ENCODE measurements at places on chromosomes 16 and 17.
A peak's percentile ranks its signal among the peaks of the same experiment; 100 is the strongest.

DNA sequence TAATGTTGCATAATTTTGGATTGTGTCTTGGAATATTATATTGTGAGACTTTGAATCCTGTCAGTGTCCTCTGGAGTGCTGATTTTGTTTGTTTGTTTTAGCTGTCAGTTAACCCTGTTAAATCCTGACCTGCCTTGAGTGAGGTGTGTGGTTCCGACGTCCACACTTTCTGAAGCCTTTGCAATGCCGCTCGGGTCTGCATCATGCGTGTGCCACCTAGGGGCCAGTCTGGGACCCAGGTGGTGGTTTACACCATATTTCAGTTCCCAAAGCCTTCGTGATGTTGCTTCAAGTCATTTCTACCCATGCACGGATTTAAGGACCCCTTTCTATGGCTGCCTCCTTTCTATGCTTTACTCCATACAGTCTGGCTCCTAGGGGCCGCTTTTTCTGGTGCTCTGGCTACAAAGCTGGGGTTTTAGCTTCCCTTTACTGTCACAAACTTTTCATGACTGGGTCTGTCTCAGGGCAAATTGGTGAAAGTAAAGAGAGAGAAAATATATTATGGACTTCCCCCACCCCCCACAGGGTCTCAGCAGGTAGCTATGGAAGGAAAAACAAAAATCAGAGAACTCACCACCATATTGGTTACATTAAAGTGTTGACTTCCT, 11.4 kb upstream of the OR4D1 start:
- DNase-seq, result no peak

DNA sequence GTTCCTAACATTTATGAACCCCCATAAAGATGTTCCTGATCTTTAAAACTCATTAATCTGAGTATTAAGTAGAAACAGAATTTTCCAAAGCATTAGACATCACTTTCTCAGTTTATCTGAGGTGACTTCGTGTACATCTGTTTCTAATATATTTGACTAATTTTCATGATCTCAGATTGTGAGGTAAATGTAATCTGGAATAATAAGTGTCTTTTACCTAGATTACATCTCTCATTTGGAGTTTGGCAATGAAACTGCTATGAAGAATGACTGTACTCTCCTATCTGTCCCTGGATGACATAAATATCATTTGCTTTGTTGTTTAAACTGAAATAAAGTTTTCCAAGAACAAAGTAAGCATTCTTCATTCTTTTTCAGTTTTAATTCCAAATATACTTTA, 55.3 kb downstream of the GDPD1 start:
- no peak for DNase-seq

GRCh38 chr17:47712330-47713023, 18.5 kb downstream of the TBKBP1 start:
- DNase-seq, result no peak

- DNase-seq, result no peak
Measured at GRCh38 chr16:31529937-31530312, 2.2 kb downstream of the AHSP start.

- DNase-seq, result peak; percentile 61
Measured at GRCh38 chr17:56786989-56787482, 46.7 kb downstream of the C17orf67 start.

GRCh38 chr17:43118679-43119615, 6.2 kb downstream of the BRCA1 start:
- peak; percentile 20 for DNase-seq

DNA sequence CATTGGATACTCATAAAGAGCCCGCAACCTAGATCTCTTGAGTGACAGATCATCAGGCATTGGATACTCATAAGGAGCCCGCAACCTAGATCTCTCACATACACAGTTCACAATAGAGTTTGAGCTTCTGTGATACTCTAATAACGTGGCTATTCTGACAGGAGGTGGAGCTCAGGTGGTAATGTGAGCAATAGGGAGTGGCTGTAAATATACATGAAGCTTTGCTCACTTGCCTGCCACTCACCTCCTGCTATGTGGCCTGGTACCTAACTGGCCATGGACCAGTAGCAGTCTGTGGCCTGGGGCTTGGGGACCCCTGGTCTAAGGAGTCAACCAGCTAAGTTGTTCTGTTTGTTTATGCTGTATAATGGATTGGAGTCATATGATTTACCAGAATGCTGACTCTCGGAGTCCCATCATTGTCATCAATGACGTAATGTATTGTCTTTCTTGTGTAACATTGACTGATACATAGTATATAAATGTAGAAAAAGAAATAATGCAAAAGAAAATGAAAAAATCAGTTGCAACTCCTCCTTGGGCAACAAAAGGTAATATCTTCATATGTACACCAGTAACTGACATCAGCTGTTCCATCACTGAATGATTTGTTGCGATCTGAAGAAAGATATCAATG, 17.5 kb downstream of the ABCA9 start:
- no peak for DNase-seq

DNA sequence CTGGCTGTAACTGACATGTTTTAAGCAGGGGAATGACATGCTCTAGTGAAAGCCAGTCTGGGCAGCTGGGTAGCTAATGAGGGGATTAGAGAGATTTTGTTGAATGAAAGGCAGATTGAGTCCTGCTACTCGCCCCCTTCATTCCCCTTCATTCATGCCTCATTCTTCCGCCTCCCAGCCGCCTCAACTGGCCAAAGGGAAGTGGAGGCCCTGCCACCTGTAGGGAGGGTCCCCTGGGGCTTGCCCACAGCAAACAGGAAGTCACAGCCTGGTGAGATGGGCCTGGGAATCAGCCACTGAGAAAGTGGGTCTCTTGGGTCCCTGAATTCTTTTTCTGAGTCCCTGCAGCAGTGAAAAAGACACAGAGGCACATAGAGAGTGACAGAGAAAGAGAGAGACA, 1.1 kb upstream of the CD19 start:
- no peak for DNase-seq

DNA sequence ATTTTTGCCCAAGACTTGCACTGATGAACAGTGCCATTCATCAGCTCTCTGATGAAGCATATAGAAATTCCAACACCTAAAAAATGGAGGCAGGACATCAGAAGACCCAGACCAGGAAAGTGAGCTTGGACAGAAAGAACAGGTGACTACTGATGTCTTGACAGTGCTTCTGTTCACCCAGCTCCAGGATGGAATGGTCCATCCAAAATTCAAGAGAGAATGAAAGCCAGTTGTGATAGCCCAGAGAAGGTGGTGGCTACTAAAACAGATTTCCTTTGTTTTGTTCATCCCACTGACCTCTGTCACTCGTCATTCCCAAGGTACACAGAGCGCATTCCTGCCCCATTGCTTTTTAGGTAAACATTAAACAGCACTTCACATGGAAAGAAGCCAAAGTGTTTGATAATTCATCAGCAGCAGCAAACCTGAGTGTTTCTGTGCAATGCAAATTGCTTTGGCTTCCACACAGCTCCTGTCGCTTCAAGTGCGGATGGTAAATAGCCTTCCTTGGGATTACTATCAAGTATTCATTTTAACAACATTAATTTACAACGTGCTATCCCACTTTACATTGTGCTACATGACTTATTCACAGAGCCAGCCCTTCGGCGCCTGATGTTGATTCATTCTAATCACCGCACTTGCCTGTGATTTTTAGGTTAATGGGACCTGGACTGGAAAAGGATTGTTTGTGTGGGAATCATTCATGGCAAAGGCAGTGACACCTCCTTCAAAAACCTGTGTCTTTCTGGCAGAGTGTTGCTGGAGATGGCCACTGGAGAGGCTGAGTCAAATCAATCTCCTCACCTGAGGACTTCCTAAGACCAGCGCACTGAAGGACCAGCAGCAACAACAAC, 65.1 kb upstream of the TOX3 start:
- no peak for DNase-seq

DNA sequence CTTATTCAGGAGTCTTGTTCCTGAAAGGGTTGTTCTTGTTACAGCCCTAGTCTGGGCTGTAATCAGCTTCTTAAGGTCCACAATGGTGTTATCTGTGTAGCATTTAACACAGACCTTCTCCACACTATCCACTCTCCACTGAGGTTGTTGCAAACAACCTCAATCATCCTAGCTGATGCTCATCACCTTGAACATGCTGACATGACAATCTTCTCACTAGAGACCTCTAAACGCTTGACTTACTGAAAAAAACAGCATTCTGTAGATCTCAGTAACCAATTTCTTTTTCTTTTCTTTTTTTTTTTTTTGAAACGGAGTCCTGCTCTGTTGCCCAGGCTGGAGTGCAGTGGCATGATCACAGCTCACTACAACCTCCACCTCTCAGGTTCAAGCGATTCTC, 3.6 kb downstream of the TNFRSF17 start:
- DNase-seq, result no peak

DNA sequence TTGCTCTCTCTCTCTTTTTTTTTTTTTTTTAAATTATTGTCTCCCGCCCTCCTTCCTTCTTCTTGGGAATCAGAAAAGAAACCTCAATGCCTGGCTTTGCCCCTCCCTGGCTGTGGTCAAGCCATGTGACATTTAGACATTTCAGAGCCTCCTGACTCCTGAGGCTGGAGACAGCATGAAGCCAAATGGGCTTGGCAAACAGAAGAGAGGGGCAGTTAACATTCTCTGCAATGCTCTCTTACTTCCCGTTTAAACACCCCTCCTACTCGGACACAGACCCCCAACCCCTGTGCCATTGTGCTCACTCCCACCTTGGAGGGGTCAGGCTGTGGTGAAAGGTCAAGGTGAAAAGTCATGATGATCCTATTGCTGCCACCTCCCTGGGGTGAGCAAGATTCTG, 14.7 kb upstream of the MEOX1 start:
- DNase-seq, result no peak

DNA sequence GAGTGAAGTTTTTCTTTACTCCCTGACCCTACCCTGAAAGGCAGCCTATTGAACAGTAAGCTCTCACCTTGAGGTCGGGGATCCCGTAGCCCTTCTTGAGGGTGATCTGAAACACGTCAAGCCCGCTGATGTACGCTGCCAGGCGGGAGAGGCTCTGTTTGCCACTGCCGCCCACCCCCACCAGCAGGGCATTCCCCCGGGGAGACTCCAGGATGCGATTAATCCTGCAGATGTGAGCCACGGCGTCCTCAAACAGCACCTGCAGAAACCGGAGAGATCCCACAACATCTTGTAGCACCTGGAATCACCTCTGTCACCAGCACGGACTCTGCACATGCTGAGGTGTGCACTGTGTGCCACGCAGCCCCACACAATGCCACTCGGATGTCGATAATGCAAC, 96.8 kb downstream of the PGS1 start:
- no peak for DNase-seq

- no peak for DNase-seq
Measured at GRCh38 chr17:42692489-42692888, 10.2 kb downstream of the CNTNAP1 start.

- DNase-seq, result no peak
Measured at GRCh38 chr17:17704931-17705330, 23.7 kb downstream of the RAI1 start.

DNA sequence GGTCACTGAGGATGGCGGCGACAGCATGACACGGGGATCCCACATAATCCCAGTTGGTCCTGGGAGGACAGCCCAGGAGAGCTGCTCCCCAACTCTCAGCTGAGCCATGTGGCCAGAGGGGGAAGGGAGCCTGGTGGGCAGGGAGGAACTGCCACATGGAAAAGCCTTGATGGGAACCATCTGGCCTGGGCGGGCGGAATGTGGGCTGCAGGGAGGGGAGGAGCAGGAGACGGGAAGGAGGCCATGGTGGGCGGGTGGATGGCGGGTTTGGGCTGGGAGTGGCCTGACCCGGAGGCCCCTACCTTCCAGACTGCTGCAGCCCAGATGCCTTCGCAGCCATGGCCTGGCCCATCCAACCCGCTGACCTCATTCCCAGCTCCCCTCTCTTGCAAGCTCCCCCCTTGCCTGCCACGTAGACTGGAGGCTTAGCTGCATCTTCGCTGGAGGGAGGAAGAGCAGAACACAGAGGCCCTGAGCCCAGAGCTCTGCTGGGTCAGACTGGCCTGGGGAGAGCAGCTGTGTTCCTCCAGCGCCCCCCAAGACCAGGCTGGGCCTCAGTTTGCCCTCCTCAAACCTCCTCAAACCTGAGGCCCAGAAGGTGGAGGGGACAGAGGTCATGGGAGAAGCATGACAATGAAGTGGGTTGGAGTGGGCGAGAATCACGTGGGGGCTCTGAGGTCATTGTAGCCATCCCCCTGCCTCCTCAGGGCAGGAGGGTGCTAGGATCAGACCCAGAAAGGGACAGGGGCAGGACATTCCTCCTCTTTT, 8.2 kb upstream of the COL1A1 start:
- no peak for DNase-seq

- no peak for DNase-seq
Measured at GRCh38 chr17:16933317-16934132, 38.4 kb downstream of the TNFRSF13B start.

- no peak for DNase-seq
Measured at GRCh38 chr16:81940781-81941560, 70.3 kb downstream of the SDR42E1 start.

- DNase-seq, result no peak
Measured at GRCh38 chr16:48612611-48613010, 2.6 kb upstream of the N4BP1 start.

GRCh38 chr17:80758481-80759376, 214.1 kb downstream of the RPTOR start:
- DNase-seq, result no peak

All from activated CD8-positive, alpha-beta memory T cell treated with anti-CD3 and anti-CD28 coated beads, Interleukin-2, amount 50 U/mL, for 48 hours (primary cell).